Adrenal gland (tissue), 19 donors: ENCODE measurements at places on chromosomes 1 and 21. TPM values are rescaled to one million over a fixed set of nuclear protein-coding genes. Genes with fewer than 3 reads are reported as not detected.

Gene PRDX1
- total RNA-seq: 508 TPM

- DNase-seq: no peak
Observed at GRCh38 chr1:239429163-239429562, 42.8 kb downstream of the CHRM3 start.

- DNase-seq: peak; percentile 88
Observed at GRCh38 chr1:156852418-156852874, 6.5 kb downstream of the INSRR start.

DNA sequence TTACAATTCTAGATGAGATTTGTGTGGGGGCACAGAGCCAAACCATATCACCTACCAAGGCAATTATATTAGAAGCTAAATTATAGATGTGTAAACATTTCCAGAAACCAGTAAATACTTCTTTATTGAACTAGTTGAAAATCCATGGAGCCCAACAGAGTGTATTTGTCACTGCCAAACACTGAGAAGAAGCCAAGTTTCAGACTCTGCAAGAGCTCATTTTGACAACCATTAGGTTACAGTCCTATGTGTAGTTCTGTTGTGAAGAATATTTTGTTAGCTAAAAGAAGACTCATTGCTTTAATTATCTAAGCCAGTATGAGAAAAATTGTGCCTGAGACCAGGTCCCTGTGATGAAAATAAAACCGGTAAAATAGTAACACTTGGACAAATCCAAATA, 358.9 kb upstream of the SGIP1 start:
- no peak for DNase-seq

Gene HLX
- 6.1 TPM for total RNA-seq

Gene MXRA8
- total RNA-seq: 53.1 TPM

Gene ZNF683
- not detected for total RNA-seq

GRCh38 chr1:24450857-24451397, 35.3 kb downstream of the NIPAL3 start:
- DNase-seq: no peak

Gene PAX7
- total RNA-seq: not detected

DNA sequence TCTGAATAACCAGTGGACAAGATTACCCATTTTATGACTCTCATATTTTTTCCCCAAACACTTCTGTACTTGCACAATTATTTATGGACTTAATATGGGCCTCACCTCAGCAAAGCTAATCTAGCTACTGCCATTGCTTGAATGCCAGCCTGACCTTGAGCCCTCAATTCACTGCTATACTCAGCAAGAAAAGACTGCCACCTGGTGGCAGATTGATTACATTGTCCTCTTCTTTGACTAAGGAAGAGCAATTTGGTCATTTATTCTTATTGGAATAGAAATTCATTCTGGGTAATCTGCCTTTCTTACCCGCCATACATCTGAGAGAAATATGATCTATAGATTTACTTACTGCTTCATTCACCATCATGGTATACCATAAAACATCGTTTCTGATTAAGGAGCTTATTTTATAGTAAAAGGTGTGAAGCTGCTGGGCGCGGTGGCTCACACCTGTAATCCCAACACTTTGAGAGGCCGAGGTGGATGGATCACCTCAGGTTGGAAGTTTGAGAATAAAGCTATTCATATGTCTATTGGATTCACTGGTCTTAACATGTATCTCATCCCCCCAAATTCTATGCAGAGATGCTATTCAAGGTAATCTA, 32.9 kb upstream of the DIPK1A start:
- DNase-seq: peak; percentile 90

- peak; percentile 2 for DNase-seq
Observed at GRCh38 chr1:230293390-230293700, 132.8 kb downstream of the PGBD5 start.

DNA sequence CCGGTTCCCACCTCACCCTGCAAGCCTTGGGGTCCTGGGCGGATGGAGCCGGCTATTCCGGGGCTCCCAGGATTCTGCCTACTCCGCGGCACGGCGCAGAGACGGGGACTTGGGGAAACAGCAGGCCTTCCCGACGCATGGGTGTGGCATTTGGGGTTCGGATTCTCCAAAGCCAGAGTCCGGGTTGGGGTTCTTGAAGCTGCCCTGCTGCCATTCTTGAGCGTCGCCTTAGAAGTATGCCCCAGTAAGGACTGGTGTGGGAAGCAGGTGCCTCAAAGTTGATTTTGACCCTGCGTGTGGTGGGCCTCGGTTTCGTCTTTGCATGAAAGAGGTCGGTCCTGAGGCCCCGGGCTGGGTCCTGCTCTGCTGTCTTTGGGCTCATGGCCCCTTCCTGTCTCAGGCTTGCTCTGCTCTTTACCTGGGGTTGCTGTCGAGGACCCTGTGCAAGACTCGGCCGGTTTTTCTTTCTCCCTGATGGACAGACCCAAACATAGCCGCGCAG, 696 bp downstream of the GUK1 start:
- DNase-seq: peak; percentile 34

Gene C2CD4D
- 0.23 TPM for total RNA-seq

- DNase-seq: no peak
Observed at GRCh38 chr21:14306126-14306907, 76.6 kb downstream of the HSPA13 start.

- DNase-seq: no peak
Observed at GRCh38 chr1:72324451-72324850, 42.1 kb upstream of the NEGR1 start.

DNA sequence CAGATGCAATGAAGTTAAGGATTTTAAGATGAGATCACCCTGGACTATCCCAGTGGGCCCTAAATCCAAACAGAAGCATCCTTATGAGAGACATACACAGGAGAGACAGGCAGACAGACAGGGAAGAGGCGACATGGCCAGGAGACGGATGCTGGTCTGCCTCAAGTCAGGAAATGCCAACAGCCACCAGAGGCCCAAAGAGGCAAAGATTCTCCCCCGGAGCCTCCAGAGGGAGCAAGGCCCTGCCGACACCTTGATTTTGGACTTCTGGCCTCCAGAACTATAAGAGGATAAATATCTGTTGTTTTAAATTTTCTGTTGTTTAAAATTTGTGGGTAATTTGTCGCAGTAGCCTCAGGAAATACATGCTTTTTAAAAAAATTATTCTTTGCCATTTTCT, 116.4 kb downstream of the GLIS1 start:
- DNase-seq: peak; percentile 6

Gene VAMP3
- total RNA-seq: 95.3 TPM
